ENCODE measurements at places on chromosomes 16 and 17. TPM values are rescaled to one million over a fixed set of nuclear protein-coding genes. Genes with fewer than 3 reads are reported as not detected.

- H3K27me3 ChIP-seq = peaks cover 5% of the 10 kb centered on the region
- no peak overlapping the region for H3K4me3 ChIP-seq
- no peak overlapping the region for H3K27ac ChIP-seq
- H3K36me3 ChIP-seq = no peaks in the 10 kb centered on the region
- H3K4me1 ChIP-seq = no peaks in the 10 kb centered on the region
These were observed 44.1 kb upstream of the CA10 start for GRCh38 chr17:52202520-52203080.

DNA sequence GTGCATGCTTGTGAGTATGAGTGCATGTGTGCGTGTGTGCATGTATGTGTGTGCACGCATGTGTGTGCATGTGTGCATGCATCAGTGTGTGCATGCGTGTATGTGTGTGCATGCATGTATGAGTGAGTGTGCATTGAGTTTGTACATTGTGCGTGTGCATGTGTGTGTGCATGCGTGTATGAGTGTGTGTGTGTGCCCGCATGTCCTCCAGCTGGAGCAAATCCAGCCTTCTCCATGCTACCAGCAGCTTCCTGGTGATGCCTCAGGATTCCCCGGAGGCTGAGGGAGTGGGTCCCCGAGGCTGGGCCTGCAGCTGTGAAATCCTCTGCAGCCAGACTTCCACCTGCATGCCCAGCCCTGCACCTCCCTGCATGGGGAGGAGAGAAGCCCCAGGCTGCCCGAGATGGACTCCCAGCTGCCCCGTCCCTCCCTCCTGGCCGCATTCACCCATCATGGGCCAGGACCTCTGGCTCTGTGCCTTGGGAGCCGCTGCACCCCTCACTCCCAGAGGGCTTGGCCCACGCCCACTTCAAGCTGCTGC is 9.3 kb downstream of the TPSD1 start:
- no peak for DNase-seq
- no peak overlapping the region for H3K4me3 ChIP-seq
- no peaks in the 10 kb centered on the region for H3K4me1 ChIP-seq
- no peaks in the 10 kb centered on the region for H3K36me3 ChIP-seq
- H3K27ac ChIP-seq = no peak overlapping the region

DNA sequence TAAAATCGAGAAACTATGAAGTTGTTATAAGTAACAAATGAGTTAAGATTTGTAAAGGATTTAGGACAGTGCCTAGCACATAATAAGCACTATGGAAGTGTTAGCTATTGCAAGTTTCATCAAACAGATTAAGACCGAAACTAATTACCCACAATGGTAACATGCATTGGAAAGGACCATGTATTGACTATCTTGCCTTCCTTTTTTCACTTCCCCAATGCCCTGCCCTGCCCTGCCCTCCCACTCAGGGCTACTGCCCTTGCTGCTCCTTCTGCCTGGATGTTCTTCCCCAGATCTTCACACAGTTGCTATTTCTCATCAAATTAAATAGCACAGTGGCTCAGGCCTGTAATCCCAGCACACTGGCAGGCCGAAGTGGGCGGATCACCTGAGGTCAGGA is 202.1 kb upstream of the PSMD7 start:
- no peaks in the 10 kb centered on the region for H3K4me1 ChIP-seq
- no peak for DNase-seq
- no peak overlapping the region for H3K27ac ChIP-seq
- H3K36me3 ChIP-seq = no peaks in the 10 kb centered on the region
- H3K4me3 ChIP-seq = no peak overlapping the region

- no peak overlapping the region for H3K4me3 ChIP-seq
- H3K4me1 ChIP-seq = no peaks in the 10 kb centered on the region
- H3K36me3 ChIP-seq = no peaks in the 10 kb centered on the region
- no peaks in the 10 kb centered on the region for H3K27me3 ChIP-seq
- DNase-seq = no peak
These were observed 124.0 kb downstream of the MYO1D start for GRCh38 chr17:32752934-32753333.

DNA sequence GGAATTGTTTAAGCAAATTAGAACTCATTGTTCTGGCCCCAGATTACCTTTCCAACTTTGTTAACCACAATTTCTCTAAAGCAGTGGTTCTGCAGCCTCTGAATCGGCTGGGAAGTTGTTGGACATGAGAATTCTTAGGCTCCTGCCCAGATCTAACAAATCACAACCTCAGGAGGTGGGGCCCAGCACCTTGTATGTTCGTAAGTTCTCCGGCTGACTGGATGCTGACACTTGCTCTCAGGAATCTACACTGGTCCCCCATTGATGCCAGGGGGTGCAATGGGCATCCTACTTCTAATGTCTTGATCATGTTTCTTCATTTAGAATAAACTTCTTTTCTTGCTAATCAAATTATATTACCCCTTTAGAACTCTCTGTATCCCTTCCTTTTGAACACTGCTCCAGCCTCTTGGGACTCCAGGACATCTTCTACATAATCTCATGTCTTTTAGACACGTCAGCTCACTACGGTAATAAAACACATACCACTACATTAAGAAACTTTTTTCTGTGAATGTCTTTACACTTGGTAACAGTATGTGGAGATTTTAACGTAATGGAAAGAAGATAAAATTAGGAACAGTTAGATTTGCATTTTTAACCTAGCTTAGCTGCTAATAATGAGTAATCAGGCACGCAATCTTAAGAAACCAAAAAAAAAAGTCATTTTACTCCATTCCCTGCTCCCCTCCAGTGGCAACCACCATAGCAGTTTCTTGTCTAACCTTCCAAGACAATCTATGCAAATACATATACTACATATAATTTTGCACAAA is 143.2 kb downstream of the ITFG1 start:
- no peaks in the 10 kb centered on the region for H3K36me3 ChIP-seq
- no peak overlapping the region for H3K27ac ChIP-seq
- no peak for DNase-seq
- H3K4me3 ChIP-seq = no peak overlapping the region
- H3K27me3 ChIP-seq = no peaks in the 10 kb centered on the region
- H3K4me1 ChIP-seq = no peaks in the 10 kb centered on the region

Gene TNFRSF17
- total RNA-seq = not detected

Gene MRPL27
- 58.8 TPM for total RNA-seq

All from esophagus muscularis mucosa (tissue), 4 donors.